Upper lobe of right lung (tissue), 1 donor: ENCODE measurements at places on chromosomes 16 and 17. TPM values are rescaled to one million over a fixed set of nuclear protein-coding genes. Genes with fewer than 3 reads are reported as not detected.

RSPRY1 gene
- total RNA-seq, result 36.2 TPM

DNA sequence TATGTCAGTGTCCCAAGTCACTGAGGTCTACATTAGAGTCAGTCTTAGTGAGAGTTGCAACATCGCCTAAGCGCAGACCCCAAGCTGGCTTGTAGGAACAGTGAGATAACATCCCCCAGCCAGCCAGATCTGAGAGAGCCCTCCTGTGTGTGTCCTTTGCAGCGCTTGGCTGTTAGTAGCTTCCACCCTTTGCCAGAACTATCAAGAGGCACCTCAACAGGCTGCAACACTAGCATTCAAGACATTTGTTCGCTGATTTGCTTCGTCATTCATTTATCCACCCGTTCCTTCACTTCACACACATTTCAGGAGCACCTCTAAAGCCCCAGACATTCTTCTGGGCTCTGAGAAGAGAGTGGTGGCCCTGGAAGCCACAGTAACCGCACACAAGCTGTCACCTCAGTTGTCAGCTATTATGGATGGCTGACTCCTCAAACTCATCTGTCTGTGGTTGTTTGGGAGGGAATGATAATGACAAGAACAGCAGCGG, 289.6 kb downstream of the WWOX start:
- no peaks in the 10 kb centered on the region for H3K27me3 ChIP-seq
- no peaks in the 10 kb centered on the region for H3K36me3 ChIP-seq
- H3K4me3 ChIP-seq, result no peak overlapping the region
- DNase-seq, result no peak

GRCh38 chr16:11393366-11393765, 48.1 kb downstream of the RMI2 start:
- H3K27me3 ChIP-seq, result no peaks in the 10 kb centered on the region
- no peaks in the 10 kb centered on the region for H3K4me1 ChIP-seq
- no peak overlapping the region for H3K4me3 ChIP-seq
- no peaks in the 10 kb centered on the region for H3K36me3 ChIP-seq
- H3K27ac ChIP-seq, result no peak overlapping the region

DNA sequence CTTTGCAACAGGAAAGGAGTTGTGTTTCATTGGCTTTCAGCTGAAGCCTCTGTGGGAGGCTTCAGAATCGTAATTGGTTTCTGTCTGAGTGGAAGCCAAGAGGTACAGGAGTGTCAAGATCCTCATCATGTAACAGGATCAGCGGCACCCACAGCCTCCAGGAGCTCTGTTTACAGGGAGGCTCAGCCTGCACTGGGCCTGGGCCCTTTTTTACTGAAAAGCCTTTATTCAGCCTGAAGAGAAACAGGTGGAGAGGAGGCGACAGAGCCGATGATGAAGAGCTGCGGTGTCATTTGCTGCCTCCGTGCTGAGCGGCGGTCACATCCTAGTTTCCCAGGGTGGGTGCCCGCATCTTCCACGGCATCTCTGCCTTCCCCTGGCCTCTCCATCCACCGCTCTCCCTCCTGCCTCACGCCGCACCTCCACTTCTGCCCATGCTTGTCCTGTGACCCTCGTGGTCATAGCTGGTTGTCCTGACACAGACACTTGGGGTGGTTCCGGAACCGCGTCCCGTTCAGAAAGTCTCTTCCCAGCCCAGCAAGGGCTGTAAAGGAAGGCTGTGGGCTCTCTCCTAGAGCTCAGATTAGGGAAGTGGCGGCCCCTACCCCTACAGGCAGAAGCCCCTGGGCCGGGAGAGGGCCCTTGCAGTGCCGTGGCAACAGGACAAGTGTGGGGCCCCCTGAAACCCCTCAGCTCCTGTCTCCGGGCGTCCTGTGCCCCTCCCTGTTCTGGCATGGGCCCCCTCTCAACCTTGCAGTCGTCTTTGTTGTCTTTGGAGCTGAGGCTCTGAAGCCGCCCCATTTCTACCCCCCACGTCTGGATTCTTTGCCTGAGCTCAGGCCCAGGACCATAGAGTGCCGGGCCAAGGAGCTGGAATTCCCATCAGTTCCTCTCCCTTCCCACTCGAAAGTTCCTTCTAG, 53.9 kb upstream of the CHMP6 start:
- no peak overlapping the region for H3K27ac ChIP-seq
- H3K27me3 ChIP-seq, result no peaks in the 10 kb centered on the region
- no peak overlapping the region for H3K4me3 ChIP-seq
- DNase-seq, result peak; percentile 56

DNA sequence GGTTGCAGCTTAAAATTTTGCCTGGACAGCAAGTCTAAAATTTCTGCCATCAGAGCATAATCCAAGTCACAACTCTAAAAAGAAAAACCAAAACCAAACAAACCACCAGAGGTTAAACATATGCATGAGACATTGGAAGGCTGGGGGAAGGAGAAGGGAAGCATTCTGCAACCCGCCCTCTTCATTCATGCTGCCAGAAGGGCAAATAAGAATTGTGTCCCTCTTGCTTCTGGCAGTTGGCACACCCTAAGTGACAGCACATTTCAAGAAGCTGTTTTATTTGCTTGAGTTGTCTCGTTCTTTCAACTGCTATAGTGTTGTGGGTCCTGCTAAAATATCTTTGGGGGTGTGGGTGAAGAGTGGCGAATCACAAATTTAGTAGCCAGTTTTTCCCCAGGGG, 99.6 kb downstream of the SKAP1 start:
- H3K4me3 ChIP-seq, result no peak overlapping the region
- H3K27ac ChIP-seq, result no peak overlapping the region
- no peaks in the 10 kb centered on the region for H3K36me3 ChIP-seq
- peaks cover 76% of the 10 kb centered on the region for H3K27me3 ChIP-seq

GRCh38 chr16:71338193-71338592, 20.3 kb upstream of the CALB2 start:
- H3K27me3 ChIP-seq, result peaks cover 5% of the 10 kb centered on the region
- no peak overlapping the region for H3K27ac ChIP-seq
- no peak for DNase-seq
- no peaks in the 10 kb centered on the region for H3K36me3 ChIP-seq
- H3K4me3 ChIP-seq, result no peak overlapping the region

GRCh38 chr16:16148755-16149154, 74.5 kb downstream of the ABCC6 start:
- H3K4me3 ChIP-seq, result no peak overlapping the region
- H3K27me3 ChIP-seq, result no peaks in the 10 kb centered on the region
- H3K4me1 ChIP-seq, result peaks cover 8% of the 10 kb centered on the region
- DNase-seq, result no peak

DNA sequence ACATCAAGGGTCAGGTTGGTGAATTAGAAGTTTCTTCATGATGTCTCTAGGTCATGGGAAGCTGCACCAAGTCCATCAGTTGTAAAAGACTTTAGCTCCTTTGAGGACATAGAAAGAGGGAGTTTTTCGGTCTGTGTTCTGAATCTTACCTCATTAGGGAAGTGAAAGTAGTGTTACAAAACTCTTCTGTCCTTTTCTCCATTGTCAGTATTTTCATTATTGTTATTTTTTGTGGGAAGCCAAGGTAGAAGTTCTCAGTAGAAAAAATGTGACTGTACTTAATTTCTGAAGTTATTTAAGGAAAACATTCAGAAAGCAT, 24.2 kb downstream of the MAP3K3 start:
- peak overlapping the region; percentile 49 for H3K27ac ChIP-seq
- H3K36me3 ChIP-seq, result peaks cover 25% of the 10 kb centered on the region
- no peak overlapping the region for H3K4me3 ChIP-seq
- no peak for DNase-seq

ABCC6 gene
- 42.5 TPM for total RNA-seq

DNA sequence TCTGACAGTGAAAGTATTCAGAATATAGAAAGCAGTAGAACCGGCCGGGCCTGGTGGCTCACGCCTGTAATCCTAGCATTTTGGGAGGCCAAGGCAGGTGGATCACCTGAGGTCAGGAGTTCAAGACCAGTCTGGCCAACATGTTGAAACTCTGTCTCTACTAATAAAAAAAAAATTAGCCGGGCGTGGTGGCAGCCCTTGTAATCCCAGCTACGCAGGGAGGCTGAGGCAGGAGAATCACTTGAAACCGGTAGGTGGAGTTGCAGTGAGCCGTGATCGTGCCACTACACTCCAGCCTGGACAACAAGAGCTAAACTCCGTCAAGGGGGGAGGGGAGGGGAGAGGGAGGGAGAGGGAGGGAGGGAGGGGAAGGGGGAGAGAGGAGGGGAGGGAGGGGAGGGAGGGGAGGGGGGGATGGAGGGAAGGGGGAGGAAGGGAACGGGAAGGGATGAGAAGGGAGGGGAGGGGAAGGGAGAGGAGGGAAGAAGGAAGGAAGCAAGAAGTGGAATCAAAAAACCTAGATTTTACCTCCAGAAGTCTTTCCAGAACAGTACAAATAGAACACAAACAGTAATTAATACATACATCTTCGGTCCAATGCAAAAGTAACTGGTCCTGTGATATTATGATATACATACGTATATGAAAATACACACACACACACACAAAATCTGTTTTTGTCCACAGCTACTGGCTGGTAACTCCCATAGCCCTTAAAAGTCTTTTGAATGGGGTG, 10.9 kb upstream of the NT5C start:
- no peaks in the 10 kb centered on the region for H3K4me1 ChIP-seq
- H3K36me3 ChIP-seq, result peaks cover 7% of the 10 kb centered on the region
- no peak overlapping the region for H3K4me3 ChIP-seq
- DNase-seq, result no peak

FOXC2 gene
- 1.1 TPM for total RNA-seq

KRTAP4-9 gene
- not detected for total RNA-seq

SLC25A10 gene
- total RNA-seq, result 6.3 TPM

GRCh38 chr17:20266806-20267458, 200.4 kb downstream of the LGALS9B start:
- H3K4me1 ChIP-seq, result no peaks in the 10 kb centered on the region
- no peaks in the 10 kb centered on the region for H3K27me3 ChIP-seq
- no peak overlapping the region for H3K27ac ChIP-seq
- H3K36me3 ChIP-seq, result peaks cover 4% of the 10 kb centered on the region
- no peak for DNase-seq

DNA sequence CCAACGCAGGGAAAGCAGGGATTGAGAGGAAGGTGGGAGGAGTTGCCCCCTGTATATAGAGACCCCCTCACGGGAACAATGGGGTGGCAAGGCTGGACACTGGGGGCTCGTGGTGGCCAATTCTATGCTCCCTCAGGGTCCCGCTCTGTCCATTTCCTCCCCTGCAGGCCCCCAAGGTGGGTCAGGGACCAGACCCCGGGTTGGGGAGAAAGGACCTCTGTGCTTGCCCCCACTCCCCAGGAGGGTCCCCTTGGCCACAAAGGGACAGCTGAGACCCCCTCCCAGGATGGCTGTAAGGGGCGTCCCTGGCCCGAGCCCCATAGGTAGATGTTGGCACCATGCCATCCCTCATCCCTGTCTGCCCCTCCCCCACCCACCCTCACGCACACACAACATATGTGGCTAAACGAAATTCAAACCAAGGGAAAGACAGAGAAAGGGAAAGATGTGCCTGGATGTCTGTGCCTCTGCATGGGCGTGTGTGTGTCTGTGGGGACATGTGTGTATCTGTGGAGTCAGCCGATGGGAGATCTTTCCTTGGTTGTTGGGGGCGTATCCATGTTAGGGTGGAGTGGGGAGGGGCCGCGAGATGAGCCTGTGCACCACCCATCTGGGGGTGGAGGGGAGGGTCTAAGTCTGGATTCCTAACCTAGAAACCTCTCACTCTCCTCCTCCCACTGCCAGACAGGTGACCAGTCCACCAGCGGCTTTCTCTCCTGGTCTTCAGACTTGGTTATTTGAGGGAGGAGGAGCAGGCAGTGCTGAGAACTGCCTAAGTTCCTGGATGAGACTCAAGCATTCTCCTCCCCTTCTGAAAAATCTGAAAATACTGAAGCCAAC, 642 bp upstream of the NEUROD2 start:
- no peaks in the 10 kb centered on the region for H3K36me3 ChIP-seq
- peaks cover 21% of the 10 kb centered on the region for H3K4me1 ChIP-seq
- DNase-seq, result no peak
- H3K4me3 ChIP-seq, result no peak overlapping the region
- no peak overlapping the region for H3K27ac ChIP-seq
- peaks cover 68% of the 10 kb centered on the region for H3K27me3 ChIP-seq

- no peaks in the 10 kb centered on the region for H3K27me3 ChIP-seq
- DNase-seq, result no peak
Measured at GRCh38 chr16:86479419-86479818, 30.9 kb upstream of the FOXF1 start.

GRCh38 chr17:34607917-34608316, 28.5 kb downstream of the TMEM132E start:
- H3K27me3 ChIP-seq, result peaks cover 37% of the 10 kb centered on the region
- H3K4me1 ChIP-seq, result no peaks in the 10 kb centered on the region
- H3K36me3 ChIP-seq, result no peaks in the 10 kb centered on the region
- no peak for DNase-seq

- H3K4me3 ChIP-seq, result no peak overlapping the region
- peaks cover 7% of the 10 kb centered on the region for H3K4me1 ChIP-seq
- no peak for DNase-seq
- no peaks in the 10 kb centered on the region for H3K27me3 ChIP-seq
Measured at GRCh38 chr17:74565126-74565525, 2.2 kb downstream of the CD300H start.

PRKCB gene
- total RNA-seq, result 25.2 TPM

DNA sequence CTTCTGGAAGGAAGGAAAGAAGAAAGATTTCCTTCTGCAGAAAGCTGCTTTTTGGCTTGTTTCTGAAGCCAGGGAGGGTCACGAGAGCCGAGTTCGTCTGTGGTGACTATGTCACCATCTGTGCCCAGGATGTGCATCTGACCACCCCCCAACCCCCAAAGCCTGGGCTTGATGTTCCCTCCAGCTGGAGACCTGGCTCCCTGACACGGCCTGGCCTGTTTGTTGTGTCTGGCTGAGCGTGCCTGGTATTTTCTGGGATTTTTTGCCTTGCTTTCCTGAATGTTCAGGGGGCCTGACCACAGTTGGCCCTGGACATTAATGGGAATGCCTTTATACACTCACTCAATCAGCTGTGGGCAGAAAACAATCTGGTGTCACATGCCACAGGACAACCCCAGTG, 38.9 kb downstream of the LGALS9 start:
- H3K4me1 ChIP-seq, result no peaks in the 10 kb centered on the region
- no peak overlapping the region for H3K27ac ChIP-seq
- peak; percentile 48 for DNase-seq
- no peaks in the 10 kb centered on the region for H3K36me3 ChIP-seq
- H3K4me3 ChIP-seq, result no peak overlapping the region
- H3K27me3 ChIP-seq, result no peaks in the 10 kb centered on the region

- H3K27ac ChIP-seq, result peak overlapping the region; percentile 82
- peak; percentile 68 for DNase-seq
- no peaks in the 10 kb centered on the region for H3K27me3 ChIP-seq
- H3K4me1 ChIP-seq, result peaks cover 30% of the 10 kb centered on the region
- no peaks in the 10 kb centered on the region for H3K36me3 ChIP-seq
- H3K4me3 ChIP-seq, result peak overlapping the region; percentile 95
Measured at GRCh38 chr17:19237389-19238166, 412 bp downstream of the EPN2 start.
